ENCODE measurements at places on chromosomes 2 and 18.

GRCh38 chr18:61699397-61700110, 193.3 kb downstream of the RNF152 start:
- DNase-seq = no peak

- no peak for DNase-seq
These were observed 65.2 kb downstream of the ZEB2 start for GRCh38 chr2:144454466-144455287.

DNA sequence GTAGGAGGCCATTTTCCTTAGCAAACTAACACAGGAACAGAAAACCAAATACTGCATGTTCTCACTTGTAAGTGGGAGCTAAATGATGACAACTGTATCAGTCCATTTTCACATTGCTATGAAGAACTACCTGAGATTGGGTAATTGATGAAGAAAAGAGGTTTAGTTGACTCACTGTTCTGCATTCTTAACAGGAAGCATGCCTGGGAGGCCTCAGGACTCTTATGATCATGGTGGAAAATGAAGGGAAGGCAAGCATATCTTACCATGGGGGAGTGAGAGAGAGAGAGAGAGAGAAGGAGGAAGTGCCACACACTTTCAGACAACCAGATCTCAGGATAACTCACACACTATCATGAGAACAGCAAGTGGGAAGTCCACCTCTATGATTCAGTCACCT, 105.3 kb downstream of the PARD3B start:
- DNase-seq = no peak

- DNase-seq = no peak
These were observed 21.3 kb upstream of the ACKR3 start for GRCh38 chr2:236548179-236548921.

DNA sequence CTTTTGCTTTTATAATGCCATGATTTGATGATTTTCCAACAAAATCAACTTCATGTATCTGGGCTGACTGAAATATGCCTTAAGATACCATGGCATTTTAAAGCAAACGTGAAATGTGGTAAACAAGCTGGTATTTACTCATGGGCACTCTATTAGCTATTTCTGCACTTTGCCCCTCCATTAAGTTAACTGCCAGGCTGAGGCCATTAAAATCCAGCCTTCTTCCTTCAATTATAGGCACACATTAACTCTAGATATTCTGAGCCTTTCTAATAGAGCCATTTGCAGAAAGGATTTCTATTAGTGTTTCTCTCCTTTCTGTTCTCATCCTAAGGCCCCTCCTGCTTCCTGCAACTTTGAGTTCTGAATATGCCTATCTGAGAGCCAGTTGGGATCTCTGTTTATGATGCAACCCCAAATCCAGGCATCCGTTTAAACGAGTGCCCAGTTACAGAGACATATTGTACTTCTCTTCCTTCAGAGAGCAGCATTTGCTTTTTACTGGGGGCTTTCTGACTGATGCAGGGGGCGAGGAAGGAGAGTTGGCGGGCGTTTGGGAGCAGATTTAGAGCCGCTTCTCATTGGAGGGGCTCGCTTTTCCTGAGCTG, 1.6 kb upstream of the KCNJ3 start:
- DNase-seq = no peak

All from cortex of kidney (tissue), 1 donor.